ENCODE measurements at places on chromosomes 1 and 21. TPM values are rescaled to one million over a fixed set of nuclear protein-coding genes. Genes with fewer than 3 reads are reported as not detected.
A peak's percentile ranks its signal among the peaks of the same experiment; 100 is the strongest.

DNA sequence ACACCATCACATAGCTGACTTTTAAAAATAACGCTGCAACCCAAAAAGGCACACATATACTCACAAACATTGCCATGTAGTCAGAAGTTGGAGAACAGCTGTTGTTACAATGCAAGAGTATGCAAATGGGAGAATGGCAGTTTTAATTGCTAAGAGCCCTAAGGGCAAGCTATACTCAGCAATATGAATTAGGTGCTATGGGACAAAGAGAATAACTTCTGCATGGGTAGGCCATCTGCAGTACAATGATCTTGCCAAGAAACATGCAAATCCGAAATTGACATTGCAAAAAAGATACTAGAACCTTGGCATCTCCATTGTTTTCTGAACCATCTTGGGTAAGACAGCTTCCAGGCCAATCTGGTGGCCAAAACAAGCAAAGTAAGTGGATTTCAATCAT lies 697.8 kb downstream of the LRRIQ3 start:
- no peak for DNase-seq

DNA sequence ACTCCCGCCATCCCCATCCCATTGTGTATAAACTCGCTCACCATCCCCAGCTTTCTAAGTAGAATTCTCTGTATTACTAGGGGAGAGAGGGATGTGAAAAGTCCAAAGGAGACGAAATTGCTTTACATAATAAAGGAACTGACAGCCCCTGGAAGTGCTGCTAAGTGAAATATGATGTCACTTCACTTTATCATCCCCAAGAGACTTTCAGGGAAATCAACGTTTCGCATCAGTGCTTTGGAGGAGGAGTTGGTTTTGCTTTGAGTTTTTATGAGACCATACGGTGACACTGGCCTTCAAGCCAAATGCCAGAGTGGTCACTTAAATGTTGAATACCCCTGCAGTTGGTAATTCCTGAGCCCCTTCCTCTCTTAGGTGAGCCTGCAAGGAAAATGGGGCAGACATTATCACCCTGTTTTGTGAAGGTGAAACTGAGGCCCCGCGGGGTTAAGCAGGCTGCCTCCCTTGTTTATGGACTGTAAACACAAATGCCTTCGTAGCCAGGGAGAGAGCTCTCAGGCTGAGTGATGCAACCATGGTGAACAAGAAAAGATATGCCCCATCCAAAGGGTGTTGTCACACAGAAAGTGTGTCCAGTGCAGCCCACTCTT lies 58.4 kb upstream of the KAZN start:
- no peak for DNase-seq

GRCh38 chr21:40393066-40393465 lies 453.9 kb downstream of the DSCAM start:
- DNase-seq: no peak

Gene TOR1AIP2
- total RNA-seq: 40.8 TPM

- no peak for DNase-seq
Measured at GRCh38 chr1:43573066-43573800, 42.5 kb downstream of the PTPRF start.

- DNase-seq: peak; percentile 54
Measured at GRCh38 chr1:18957136-18957521, 653 bp upstream of the IFFO2 start.

GRCh38 chr1:234620272-234621126 lies 10.5 kb upstream of the IRF2BP2 start:
- DNase-seq: no peak

DNA sequence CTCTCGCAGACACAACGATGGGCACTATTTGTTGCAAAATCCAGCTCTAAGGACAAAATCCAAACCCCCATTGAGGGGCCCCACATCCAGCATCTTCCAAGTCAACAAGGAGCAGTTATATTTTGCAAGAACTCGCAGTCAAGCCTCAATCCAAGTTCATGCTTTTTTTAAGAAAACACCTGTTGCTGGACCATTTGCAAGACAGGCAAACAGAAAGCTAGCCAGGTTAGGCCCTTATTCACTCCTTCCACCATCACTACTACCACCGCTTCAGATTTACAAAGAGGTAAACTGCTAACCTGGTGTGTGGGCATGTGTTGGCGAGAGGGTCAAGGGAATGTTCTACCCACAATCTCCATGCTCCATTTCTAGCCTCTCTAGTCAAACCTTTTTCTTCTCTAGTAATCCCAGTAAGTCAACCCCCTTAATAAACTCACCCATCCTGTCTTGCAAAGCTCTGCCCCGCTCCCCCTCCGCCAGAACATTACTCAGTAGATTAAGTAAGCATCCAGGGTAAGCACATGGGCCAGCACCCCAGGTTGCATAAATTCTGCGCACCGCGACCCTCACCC lies 703 bp downstream of the ERI3 start:
- DNase-seq: no peak

- DNase-seq: no peak
Measured at GRCh38 chr21:28932717-28933116, 60.0 kb downstream of the LTN1 start.

GRCh38 chr1:109199710-109200109 lies 14.0 kb upstream of the SARS1 start:
- DNase-seq: no peak

Gene SPRR5
- total RNA-seq: not detected

Gene IVL
- total RNA-seq: not detected

- DNase-seq: no peak
Measured at GRCh38 chr1:210347112-210347511, 18.4 kb downstream of the HHAT start.

Gene KIF2C
- total RNA-seq: 1.2 TPM

GRCh38 chr1:203085528-203086406 lies at the start of gene MYOG:
MYOG (minus strand) TSS chr1:203086012; CDS start chr1:203085961, 51 bp downstream.
- DNase-seq: no peak

DNA sequence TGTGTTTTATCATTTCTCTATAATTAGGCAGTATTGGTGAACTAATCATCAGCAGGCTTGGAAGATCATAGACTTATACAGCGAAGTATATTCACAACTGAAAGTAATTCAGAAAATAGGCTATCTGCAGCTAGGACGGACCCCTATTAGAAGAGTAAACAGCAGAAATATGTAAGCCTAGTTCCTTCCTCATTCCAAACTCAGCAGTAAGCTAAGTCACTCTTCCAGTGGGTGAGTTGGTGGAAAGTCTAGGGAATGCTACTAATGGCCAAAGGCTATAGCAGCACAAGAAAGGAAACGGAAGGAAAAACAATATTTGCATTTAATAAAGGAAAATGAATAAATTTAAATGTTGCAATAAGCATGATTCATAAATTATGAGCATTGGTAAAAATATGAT lies 918.1 kb upstream of the TMPRSS15 start:
- DNase-seq: no peak
